ENCODE measurements at places on chromosomes 6 and 20. TPM values are rescaled to one million over a fixed set of nuclear protein-coding genes. Genes with fewer than 3 reads are reported as not detected.

DNA sequence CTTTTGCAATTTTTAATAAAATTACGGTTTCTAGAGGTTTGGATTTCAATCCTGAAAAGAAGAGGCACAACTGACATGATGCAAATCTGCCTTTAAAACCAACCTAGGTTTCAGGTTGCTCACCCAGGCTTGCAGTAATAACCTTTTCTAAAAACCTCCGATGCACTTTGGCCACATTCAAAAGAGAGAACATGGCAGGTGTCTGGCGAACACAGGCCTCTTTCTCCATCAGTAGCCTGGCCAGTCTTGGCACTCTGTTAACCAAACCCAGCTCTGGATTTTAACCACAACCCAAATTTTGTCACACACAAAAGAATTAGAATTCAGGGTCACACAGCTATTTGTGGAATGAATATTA is 55.8 kb upstream of the MAFB start:
- no peak for DNase-seq

- no peak for DNase-seq
These were observed 174.3 kb upstream of the TNFAIP3 start for GRCh38 chr6:137692806-137693205.

DNA sequence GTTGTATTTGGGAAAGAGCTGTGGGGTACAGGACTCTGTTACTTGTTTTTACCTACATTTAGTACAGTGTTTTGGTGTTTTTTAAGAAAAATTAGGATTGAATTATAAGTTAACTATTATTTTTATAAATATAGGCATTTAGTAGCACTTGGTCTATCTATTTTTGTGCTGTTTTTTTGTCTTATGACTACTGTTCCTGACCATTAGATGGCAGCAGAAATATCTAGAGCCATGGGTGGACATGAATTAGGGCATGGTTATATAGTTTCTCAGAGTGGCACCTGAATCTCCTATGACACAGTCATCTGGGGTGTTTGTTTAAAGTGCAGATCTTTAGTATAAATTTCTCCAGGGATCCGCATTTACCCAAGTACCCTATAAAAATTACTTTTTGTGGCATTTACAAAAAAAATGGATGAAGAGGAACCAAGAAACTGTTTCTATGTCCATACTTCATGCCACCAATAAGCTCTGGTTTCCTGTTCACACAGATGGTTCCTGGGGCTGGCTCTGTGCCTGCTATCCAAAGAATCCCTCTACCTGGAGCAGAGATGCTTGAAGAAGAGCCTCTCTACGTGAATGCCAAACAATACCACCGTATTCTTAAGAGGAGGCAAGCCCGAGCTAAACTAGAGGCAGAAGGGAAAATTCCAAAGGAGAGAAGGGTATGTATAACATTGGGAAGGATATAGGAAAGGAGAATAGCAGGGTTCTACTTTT is 19.8 kb downstream of the NFYA start:
- no peak for DNase-seq

GRCh38 chr6:90383196-90383822 is 86.7 kb upstream of the BACH2 start:
- DNase-seq, result no peak

DNA sequence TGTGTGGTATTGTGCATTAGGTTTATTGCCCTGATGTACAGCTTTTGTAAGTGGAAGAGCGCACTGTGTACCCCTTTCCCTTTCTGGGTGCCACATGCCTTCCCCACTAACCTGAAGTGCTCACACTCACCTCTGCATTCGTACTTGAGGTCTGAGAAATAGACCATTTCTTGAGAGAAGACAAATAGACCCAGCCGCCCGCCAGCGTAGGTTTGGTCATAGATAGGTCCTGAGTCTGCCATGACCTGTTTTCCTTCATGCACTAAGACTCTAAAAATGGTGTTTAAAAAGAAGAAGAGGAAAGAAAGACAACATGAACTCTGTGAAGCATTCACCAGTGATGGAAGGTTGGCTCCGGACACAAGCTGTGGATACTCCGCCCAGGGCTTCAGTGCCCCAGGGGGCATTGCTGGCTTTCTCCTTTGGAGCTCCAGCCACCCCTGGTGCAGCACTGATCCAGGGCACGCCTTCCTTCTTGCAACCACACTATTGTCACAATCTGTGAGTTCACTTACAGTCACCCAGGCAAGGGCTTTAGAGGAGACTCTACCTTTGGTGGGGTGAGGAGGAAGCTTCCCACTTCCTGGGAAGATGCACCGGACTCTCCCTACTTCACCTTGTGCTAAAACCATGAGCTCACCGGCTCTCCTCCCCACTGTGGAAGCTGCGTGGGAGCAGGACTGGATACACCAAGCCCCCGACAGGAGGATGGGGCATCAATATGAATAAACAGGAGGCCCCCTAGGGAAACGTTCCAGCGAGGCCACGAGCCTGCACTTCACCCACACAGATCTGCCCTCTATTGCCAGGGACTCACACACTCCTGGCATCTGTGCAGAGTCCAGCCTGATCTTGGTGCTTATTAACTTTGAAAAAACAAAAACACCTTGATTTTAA is 33.3 kb downstream of the THBS2 start:
- DNase-seq, result no peak

The GMPR gene
- total RNA-seq, result 2.4 TPM

- no peak for DNase-seq
These were observed 24.8 kb downstream of the AFDN start for GRCh38 chr6:167851370-167851952.

- no peak for DNase-seq
These were observed 37.1 kb upstream of the PROKR2 start for GRCh38 chr20:5353624-5354496.

DNA sequence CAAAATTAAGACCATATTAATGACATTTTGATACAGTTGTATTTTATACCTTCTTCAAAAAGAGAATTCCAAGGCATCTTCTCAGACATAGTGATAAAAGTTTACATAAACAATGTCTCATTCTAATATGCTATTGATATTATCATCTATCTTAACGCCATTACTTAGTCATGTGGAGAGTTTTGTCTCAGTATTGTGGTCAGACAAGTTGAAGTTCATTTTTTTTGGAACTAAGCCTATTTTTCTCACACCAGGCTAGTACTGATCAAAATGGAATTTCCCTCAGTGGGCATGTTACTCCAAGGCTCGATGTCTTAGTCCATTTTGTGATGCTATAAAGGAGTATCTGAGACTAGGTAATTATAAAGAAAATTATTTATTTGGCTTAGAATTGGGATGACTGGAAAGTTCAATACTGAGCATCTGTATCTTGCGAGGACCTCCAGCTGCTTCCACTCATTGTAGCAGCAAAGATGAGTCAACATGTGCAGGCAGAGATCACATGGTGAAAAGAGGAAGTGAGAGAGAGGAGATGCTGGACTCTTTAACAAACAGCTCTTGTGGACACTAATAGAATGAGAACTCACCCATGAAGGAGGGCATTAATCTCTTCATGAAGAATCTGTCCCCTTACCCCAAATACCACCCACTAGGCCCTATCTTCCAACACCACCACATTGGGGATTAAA is 825.5 kb upstream of the MANEA start:
- no peak for DNase-seq

DNA sequence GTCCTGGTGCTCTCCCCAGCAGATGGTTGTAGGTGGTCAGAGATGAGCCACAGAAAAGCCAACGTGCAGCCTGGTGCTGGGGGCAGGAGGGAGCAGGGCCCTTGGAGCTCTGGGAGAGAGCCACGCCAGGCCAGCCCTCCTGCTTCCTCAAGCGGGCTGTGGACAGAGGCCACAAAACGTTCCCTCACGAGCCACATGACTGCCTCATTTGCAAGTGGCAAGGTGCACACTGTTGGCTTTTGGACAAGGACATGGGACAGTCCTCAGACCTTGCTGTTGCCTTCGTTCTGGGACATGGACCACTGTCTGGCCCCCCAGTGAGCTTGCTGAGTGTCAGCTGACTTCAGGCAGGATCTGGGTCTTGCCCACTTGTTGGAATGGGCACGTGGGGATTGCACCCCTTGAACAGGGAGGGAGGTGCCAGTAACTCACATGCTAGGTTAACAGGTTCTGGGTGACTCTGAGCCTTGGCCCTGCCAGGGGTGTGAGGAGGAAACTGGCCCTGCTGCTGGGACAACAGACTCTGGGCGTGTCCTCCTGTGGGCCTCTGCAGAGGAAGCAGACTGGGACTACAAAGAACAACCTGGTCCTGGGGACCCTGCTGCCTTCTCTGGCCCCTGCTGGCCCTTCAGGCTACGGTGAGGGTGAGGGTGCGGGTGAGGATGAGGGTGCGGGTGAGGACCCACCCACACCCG is 2.6 kb downstream of the SLCO4A1 start:
- no peak for DNase-seq

DNA sequence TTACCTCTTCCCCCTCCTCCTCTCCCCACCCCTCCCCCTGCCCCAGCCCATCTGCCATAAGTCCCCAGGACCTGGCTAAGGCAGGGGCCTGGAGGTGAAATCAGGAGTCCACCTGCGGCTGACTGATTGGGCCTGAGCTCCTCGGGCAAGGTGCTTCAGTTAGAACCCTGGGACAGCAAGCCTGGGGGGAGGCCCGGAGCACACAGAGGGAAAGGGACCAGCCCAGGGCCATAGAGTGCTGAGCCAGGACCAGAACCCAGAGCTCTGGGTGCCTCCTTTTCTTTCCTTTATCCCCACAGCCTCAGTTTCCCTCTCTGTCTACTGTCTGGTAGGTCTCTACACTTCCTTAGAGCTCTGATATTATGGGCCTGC is 35.7 kb upstream of the VEGFA start:
- no peak for DNase-seq

Data from omental fat pad (tissue), 4 donors.